ENCODE measurements at places on chromosomes 7 and 10.

- H3K27ac ChIP-seq, result no peak overlapping the region
- no peak for DNase-seq
- H3K36me3 ChIP-seq, result no peaks in the 10 kb centered on the region
- H3K27me3 ChIP-seq, result no peaks in the 10 kb centered on the region
- no peak overlapping the region for H3K4me3 ChIP-seq
Observed at GRCh38 chr7:124269774-124270173, 236.9 kb upstream of the TMEM229A start.

GRCh38 chr10:22670788-22671187 lies 43.6 kb downstream of the PIP4K2A start:
- H3K27me3 ChIP-seq, result no peaks in the 10 kb centered on the region
- DNase-seq, result no peak
- H3K4me1 ChIP-seq, result peaks cover 8% of the 10 kb centered on the region
- H3K36me3 ChIP-seq, result no peaks in the 10 kb centered on the region
- no peak overlapping the region for H3K4me3 ChIP-seq
- H3K27ac ChIP-seq, result no peak overlapping the region

DNA sequence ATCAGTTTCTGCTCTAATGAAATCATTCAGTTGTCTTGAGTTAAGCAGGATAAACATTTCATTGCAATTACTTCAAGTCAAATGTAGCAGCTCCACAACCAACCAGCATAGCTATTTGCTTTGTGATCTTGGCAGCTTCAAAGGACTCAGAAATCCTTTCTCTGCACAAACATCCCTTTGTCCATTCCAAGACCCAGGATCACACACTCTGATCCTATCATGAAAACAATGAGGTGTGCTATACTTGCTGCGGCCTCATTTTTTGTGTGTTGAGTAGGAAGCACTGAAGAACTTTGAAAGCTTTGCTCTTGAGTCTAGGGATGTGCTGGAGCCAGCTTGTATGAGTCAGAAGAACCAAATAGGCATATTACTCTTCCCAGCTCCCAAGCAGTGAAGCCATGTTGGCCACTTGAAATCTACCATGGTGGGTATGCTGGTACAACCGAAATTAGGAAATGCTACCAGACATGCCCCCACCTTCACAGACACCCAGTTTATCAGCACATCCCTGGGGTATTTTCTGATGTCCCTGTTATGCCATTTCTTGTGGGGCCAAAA lies 199.4 kb upstream of the PRSS58 start:
- no peak overlapping the region for H3K27ac ChIP-seq
- peaks cover 18% of the 10 kb centered on the region for H3K4me1 ChIP-seq
- no peaks in the 10 kb centered on the region for H3K27me3 ChIP-seq
- H3K4me3 ChIP-seq, result no peak overlapping the region

GRCh38 chr7:40300146-40300670 lies 165.4 kb downstream of the SUGCT start:
- no peak for DNase-seq
- no peaks in the 10 kb centered on the region for H3K27me3 ChIP-seq
- H3K4me3 ChIP-seq, result no peak overlapping the region
- H3K4me1 ChIP-seq, result peaks cover 18% of the 10 kb centered on the region
- no peaks in the 10 kb centered on the region for H3K36me3 ChIP-seq

- H3K27ac ChIP-seq, result no peak overlapping the region
- H3K27me3 ChIP-seq, result no peaks in the 10 kb centered on the region
- H3K4me1 ChIP-seq, result no peaks in the 10 kb centered on the region
- no peak overlapping the region for H3K4me3 ChIP-seq
- no peaks in the 10 kb centered on the region for H3K36me3 ChIP-seq
Observed at GRCh38 chr10:359762-360161, 224.5 kb downstream of the ZMYND11 start.

DNA sequence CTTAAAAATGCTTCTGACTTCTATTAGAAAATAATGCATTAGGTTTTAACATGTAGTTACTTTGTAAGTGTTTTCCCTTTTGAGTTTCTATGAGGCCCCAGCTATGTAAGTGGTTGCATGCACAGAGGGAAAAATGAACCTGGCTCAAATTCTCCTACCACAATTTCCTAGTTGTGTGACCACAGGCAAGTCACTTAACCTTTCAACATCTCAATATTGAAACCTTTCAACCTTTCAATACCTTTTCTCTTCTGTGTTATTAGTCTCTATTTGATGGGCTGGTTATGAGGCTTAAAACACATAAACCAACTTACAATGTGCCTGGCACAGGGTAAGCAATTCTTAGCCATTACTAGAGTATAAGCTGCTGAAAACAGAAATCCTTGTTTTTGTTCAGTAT lies 203.0 kb downstream of the KCND2 start:
- H3K36me3 ChIP-seq, result no peaks in the 10 kb centered on the region
- H3K4me3 ChIP-seq, result no peak overlapping the region
- no peaks in the 10 kb centered on the region for H3K4me1 ChIP-seq
- H3K27me3 ChIP-seq, result no peaks in the 10 kb centered on the region

GRCh38 chr7:68107261-68107660 lies 1110.6 kb downstream of the TYW1 start:
- H3K36me3 ChIP-seq, result no peaks in the 10 kb centered on the region
- no peak overlapping the region for H3K27ac ChIP-seq
- H3K27me3 ChIP-seq, result no peaks in the 10 kb centered on the region
- no peaks in the 10 kb centered on the region for H3K4me1 ChIP-seq
- H3K4me3 ChIP-seq, result no peak overlapping the region

- H3K4me1 ChIP-seq, result no peaks in the 10 kb centered on the region
- H3K27me3 ChIP-seq, result no peaks in the 10 kb centered on the region
- H3K4me3 ChIP-seq, result no peak overlapping the region
- no peak for DNase-seq
- H3K36me3 ChIP-seq, result no peaks in the 10 kb centered on the region
- H3K27ac ChIP-seq, result no peak overlapping the region
Observed at GRCh38 chr7:68929781-68930261, 668.5 kb upstream of the AUTS2 start.

Data from PC-3 (cell line).